ENCODE measurements at places on chromosomes 4 and X.

DNA sequence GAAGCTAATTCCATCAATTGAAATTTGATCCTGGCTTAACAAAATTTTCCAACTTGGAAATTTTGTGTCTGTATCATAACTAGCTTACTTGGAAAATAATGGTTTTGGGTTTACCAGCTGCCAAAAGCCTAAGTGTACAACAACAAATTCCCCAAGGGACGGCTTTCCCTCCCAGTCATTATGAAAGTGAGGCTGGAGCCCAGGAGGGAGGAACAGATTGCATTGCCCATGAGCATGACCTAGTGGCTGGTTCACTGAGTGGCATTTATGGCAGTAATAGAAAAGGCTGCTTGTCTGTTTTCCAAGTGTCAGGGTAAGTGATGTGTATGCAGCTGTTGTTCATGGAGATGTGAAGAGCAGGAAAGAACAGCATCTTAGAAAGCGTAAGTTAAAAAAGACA, 70.8 kb upstream of the HHIP start:
- no peak for DNase-seq

GRCh38 chr4:15118292-15118691, 116.0 kb downstream of the CPEB2 start:
- DNase-seq = no peak

DNA sequence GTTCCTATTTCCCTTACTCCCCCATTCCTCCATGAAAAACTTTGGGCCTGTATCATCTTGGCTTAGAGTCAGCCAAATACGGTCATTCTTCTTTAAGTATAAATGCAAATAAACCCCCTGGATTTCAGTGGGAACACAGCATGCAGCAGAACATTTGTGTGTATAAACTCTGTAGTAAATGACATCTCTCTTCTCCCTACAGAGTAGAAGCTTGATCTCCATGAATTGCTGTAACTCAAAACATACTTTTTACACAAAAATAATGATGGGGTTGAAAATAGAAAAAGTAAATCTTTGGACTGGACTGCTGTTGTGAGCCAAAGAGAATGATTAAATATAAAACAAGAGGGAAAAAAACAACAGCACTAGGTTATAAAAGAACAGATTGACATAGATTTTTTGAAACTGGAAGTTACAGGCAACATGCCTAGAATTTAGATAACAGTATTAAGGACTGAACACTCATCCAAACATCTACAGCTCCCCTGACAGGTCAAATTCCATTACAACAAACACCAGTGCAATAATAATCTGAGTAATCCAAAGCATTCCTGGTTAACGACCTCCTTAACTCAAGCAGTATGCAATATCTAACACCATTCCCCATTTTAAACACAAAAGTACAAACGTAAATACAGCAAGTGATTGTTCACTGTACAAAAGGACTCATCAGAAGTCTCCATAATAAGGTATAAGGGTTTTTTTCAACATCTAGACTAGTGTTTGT, 30.7 kb downstream of the TSPAN5 start:
- no peak for DNase-seq

- no peak for DNase-seq
These were observed 238.9 kb downstream of the SLC7A11 start for GRCh38 chr4:138003248-138003647.

- no peak for DNase-seq
These were observed 204.1 kb upstream of the NEIL3 start for GRCh38 chr4:177105536-177105935.

DNA sequence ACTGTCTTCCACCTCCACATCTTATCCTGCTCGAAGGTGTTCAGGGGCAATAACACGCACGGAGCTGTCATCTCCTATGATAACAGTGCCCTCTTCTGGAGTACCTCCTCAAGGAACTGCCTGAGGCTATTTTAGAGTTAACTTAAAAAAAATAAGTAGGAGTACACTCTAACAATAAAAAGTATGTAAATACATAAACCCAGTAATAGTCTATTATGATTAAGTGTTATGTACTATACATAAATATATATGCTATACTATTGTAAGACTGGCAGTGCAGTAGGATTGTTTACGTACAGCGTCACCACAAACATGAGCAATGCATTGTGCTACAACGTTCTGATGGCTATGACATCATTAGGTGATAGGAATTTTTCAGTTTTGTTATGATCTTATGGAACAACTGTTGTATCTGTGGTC, 34.5 kb upstream of the TLR2 start:
- no peak for DNase-seq

DNA sequence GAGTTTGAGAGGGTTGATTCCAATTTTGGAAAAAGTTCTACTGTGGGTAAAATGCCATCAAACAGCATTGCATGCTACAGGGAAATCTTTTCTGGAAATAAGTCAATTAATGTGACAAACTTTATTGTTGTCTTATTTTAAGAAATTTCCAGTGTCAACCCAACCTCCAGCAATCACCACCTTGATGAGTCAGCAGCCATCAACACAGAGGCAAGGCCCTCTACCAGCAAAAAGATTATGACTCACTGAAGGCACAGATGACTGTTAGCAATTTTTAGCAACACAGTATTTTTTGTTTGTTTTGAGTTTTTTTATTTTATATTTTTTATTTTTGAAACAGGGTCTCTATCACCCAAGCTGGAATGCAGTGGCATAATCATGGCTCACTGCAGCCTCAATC, 165.4 kb upstream of the C1QTNF7 start:
- DNase-seq = no peak

DNA sequence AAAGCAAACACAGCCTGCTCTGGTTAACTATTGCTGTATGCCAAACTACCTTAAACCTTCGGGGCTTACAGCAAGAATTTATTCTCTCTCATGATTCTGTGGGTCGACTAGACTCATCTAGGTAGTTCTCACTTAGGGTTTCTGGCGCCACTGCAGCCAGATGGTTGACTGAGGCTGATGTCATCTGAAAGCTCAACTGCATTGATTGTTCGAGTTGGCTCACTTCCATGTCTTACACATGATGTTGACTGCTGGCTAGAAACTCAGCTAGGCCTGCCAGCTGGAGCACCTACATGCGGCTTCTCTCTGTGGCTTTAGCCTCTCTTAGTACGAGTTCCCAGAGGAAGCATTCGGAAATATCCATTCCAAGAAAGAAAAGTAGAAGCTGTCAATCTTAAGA, 103.2 kb downstream of the SRPX start:
- DNase-seq = no peak

GRCh38 chr4:48594180-48594579, 104.1 kb downstream of the ZAR1 start:
- no peak for DNase-seq

DNA sequence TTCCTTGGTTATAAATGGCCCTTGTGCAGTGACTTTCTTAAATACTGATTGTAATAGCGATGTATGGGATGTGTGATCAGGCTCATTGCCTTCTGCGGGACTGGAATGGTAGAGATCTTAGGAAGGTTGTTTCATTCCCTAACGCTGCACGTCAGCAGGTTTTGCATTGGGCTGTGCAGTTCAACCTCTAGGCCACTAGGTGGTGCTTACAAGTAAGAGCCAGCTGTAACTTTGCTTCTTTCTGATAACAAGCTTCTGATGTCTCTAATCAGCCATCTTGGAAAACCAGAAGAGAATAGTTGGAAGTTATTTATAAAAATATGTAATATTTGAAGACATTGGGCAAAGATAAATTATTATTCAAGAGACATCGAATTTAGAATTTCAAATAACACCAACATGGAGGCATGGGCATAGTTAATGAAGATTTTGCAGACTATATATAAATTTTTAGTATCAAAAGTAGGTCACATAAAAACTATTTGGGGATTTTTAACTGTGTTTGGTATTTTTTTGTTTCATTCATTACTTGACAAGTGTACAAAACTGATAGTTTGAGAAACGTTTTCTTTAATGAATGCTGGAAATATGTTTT, 339.7 kb upstream of the PCDH7 start:
- DNase-seq = no peak
